ENCODE measurements at places on chromosomes 6 and 20. TPM values are rescaled to one million over a fixed set of nuclear protein-coding genes. Genes with fewer than 3 reads are reported as not detected.

Gene ZNF451
- total RNA-seq = 57.8 TPM

Gene OTOR
- not detected for total RNA-seq

Gene HAO1
- total RNA-seq = not detected

Gene GJA1
- total RNA-seq = 54.2 TPM

Gene RNF144B
- 14.9 TPM for total RNA-seq

Gene SNRNP48
- total RNA-seq = 11.9 TPM

Gene C20orf96
- 1.4 TPM for total RNA-seq

Gene WFDC2
- 5.7 TPM for total RNA-seq

Gene AVP
- total RNA-seq = not detected

Gene F13A1
- total RNA-seq = 270 TPM

Gene TPBG
- total RNA-seq = 15.9 TPM

Gene NINL
- total RNA-seq = 4.8 TPM

Gene ABHD16B
- not detected for total RNA-seq

Data from omental fat pad (tissue), 4 donors.